Stimulated activated CD4-positive, alpha-beta T cell treated with anti-CD3 and anti-CD28 coated beads, Interleukin-12 subunit alpha, Interleukin-12 subunit beta, amount 100 ng/mL, for 4 hours (primary cell): ENCODE measurements at places on chromosomes 5 and 9.

DNA sequence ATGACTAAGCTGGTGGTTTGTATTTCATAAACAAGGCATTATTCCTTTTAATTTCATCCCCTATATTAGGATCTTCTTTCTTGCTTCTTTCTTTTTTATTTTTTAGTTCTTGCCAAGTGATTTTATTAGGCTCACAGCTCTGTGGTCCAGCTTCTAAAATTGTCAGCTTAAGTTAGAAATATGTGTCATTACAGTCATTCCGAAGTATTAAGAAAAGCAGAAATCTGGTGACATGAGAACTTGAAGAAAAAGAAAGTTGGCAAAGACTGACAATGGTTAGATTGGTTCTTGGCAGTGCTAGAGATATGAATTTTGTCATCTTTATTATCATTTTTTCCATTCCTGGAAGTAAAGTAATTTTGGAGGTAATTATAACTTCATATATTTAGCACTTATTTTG, 166.5 kb upstream of the PRR16 start:
- no peak for DNase-seq

GRCh38 chr9:29078063-29078666, 1504.9 kb upstream of the C9orf72 start:
- no peak for DNase-seq

- no peak for DNase-seq
Observed at GRCh38 chr5:163649514-163649913, 144.1 kb downstream of the MAT2B start.

DNA sequence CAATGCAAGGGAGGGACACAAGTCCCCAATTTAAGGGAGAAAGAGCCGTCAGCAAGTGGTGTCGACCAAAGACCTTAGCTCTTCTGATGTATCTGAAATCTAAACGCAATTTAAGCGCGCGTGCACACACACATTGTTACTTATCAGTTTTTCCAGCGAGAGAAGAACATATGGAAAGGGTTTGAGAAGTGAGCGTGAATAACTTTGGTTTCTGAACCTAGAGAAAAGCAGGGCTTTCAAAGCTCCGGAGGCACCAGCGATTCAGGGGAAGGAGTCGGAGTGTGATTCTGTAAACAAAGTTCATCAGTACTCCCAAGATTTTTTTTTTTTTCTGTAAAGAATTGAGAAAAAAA, 191.8 kb downstream of the MEF2C start:
- no peak for DNase-seq

- no peak for DNase-seq
Observed at GRCh38 chr5:6187501-6187900, 190.8 kb downstream of the MED10 start.

- DNase-seq: no peak
Observed at GRCh38 chr9:121772600-121773285, 121.3 kb downstream of the DAB2IP start.

DNA sequence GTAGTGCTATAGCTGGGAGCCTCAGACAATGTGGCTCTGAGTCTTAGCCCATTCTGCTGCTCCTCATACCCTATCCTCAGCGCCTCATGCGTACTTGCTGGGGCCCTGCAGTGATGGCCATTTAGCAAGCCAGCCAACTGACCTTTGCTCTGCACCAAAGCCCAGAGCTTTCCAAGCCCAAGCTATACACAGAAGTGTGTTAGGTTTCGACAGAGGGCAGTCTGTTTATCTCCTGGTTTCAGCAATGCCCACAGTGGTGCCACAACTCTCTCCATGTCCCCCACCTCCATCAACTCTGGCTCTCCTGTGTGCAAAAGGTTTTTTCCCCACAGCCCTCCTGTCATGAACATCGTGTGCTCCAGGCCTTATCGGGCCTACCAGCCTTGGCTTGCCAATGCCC, 16.9 kb downstream of the GNG10 start:
- DNase-seq: no peak

DNA sequence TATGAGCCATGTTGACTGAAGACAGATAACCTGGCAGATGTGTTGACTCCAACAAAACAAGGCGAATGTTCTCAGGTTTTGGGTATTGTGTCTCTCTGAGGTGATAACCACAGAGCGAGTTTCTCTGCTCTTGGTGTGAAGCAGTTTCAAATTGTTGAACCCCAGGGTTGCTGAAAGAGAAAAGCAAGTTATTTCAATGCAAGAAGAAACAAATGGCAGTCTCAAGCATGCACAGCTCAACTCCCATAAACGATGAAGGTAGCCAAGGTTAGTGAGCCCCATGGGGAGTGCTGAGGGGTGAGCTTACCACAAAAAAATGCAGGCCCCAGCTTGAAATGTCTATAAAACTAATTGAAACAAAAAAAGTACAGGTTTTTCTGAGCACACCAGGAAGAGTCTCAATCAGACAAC, 220.8 kb upstream of the DAPK1 start:
- no peak for DNase-seq

DNA sequence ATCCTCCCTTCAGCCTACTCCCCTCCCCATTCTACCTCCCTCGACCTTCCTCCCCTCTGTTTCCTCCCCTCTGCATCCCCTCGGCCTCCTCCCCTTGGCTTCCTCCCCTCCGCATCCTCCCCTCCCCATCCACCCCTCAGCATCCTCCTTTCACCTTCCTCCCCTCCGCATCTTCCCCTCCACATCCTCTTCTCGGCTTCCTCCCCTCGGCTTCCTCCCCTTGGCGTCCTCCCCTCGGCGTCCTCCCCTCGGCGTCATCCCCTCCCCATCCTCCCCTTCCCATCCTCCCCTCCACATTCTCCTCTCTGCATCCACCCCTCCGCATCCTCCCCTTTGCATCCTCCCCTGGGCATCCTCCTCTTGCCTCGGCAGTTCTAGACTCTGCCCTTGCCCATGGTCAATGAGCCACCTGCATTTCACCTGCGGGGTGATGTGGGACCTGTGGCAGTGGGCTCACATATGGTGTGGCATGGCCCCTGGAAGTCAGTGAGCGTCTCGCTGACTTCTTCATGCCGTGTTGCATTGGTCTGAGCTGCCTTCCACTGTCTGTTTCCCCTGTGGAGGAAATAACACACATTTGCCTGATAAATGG, 113.0 kb downstream of the WNK2 start:
- DNase-seq: no peak

DNA sequence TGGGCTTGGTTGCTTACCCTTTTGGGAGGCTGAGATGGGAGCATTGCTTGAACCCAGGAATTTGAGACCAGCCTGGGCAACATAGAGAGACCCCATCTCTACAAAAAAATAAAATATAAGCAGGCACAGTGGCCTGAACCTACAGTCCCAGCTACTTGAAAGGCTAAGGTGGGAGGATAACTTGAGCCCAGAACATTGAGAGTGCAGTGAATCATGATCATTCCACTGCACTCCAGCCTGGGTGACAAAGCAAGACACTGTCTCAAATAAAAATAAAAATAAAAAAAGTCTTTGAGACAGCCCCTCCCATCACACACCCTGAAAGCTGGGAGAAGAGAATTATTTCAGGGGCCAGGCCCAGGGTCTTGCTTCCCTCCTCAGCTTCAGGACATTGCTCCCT, 251.8 kb downstream of the BRINP1 start:
- DNase-seq: no peak

DNA sequence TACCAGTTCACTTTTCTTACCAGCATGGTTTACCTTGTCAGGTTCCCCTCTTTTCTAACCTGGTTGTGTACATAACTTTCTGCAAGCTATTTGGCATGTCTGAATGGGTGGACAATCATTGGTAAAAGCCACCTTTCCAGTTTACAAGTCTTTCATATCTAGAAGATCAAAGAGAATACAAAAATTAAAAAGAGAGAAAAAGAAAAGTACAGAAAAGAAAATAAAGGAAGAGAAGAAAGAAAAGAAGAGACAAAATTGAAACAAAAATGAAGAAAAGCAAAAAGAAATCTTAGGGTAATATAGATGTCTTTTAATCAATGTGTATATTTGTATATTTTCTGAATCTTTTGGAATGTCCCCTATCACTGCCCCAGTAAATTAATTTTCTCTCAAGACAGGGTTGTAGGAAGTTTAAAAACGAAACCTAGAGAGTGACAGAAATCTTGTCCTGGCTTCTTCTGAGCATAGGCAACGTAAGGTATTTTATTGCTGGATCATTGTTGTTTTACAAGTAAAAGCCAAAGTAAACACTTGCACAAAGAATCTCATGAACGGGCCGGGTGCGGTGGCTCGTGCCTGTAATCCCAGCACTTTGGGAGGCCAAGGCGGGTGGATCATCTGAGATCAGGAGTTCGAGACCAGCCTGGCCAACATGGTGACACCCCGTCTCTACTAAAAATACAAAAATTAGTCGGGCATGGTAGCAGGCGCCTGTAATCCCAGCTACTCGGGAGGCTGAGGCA, 98.7 kb upstream of the IFNE start:
- no peak for DNase-seq

GRCh38 chr5:163619951-163620350, 114.5 kb downstream of the MAT2B start:
- DNase-seq: no peak

DNA sequence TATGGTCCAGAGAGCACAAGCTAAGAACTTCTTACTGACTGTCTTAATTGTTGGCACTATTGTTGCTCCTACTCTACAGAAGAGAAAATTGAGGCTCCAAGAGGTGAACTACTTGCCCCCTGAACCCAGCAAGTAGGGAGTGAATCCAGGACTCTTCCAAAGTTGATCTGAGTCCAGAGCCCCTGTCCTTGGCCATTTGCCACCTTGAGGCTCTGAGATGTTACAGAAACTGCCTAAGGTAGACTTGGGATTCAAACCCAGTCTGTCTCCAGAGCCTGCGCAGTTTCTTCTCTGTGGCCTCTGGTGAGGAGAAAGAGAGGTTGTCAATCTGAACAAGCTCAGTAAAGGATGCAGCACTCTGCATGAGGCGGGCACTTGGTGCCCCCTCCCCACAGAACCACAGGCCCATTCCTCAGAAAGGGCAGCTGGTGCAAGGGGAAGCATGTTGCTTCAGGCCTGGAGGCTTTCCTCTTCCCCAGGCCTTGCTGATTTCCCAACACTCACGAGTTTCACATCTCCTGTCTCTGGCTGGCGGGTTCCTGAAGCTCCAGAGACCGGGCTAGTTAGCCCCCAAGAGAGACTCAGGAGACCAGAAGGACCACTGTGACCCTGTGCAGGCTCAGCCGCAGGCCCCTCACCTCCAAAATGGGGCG, 2.9 kb upstream of the LCP2 start:
- no peak for DNase-seq

DNA sequence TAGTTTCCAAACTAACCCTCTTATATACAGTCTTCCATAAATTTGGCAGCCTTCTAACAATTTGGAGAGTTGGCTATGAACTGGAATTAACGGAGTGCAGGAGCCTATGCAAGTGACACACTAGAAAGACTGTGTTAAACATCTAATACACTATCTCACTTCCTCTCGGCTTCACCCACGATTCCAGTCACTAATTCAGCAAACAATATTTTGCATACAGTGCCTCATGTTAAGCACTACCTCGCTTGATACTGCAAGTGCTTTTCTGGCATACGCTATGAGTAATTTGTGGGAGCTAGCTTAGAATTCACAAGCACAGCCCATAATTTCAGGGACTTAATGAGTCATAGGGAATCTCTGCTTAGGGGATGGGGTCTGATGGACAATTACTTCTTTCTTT, 102.5 kb downstream of the ST8SIA4 start:
- DNase-seq: no peak

- no peak for DNase-seq
Observed at GRCh38 chr9:91580136-91580535, 156.5 kb upstream of the NFIL3 start.

GRCh38 chr9:90720621-90721265, 78.1 kb upstream of the DIRAS2 start:
- DNase-seq: no peak

DNA sequence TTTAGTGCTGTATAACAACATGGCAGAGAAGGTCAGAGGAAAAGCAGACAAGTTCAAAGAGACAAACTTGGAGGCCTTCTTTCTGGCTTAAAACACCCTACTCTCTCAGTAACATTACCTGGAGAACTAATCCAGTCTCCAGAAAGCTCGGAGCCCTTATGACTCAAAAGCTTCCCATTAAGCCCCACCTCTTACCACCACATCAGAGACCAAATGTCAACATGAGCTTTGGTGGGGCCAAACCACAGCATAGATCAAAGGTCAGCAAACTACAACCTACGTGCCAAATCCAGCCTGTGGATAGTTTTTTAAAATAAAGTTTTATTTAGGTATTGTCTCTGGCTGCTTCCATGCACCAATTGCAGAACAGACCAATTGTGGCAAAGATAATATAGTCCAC, 589.9 kb downstream of the DNAH5 start:
- DNase-seq: no peak

GRCh38 chr5:10116594-10116993, 133.1 kb downstream of the ATPSCKMT start:
- DNase-seq: no peak

DNA sequence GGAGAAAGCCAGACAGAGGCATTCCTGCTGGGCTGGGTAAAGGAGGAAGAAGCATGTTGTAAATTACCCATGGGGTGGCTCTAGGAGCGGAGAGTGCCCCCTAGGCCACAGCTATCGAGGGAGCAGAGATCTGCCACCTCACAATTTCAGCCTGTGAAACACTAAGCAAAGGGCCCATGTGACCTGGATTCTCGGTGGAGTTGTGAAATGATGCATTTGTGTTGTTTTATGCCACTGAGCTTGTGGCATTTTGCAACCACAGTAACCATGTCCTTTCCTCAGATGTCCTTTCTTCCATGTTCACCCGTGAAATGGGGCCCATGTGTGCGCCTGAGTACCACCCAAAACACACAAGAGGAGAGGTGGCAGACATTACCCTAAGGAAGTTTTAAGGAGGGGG, 159.3 kb downstream of the SYK start:
- no peak for DNase-seq

DNA sequence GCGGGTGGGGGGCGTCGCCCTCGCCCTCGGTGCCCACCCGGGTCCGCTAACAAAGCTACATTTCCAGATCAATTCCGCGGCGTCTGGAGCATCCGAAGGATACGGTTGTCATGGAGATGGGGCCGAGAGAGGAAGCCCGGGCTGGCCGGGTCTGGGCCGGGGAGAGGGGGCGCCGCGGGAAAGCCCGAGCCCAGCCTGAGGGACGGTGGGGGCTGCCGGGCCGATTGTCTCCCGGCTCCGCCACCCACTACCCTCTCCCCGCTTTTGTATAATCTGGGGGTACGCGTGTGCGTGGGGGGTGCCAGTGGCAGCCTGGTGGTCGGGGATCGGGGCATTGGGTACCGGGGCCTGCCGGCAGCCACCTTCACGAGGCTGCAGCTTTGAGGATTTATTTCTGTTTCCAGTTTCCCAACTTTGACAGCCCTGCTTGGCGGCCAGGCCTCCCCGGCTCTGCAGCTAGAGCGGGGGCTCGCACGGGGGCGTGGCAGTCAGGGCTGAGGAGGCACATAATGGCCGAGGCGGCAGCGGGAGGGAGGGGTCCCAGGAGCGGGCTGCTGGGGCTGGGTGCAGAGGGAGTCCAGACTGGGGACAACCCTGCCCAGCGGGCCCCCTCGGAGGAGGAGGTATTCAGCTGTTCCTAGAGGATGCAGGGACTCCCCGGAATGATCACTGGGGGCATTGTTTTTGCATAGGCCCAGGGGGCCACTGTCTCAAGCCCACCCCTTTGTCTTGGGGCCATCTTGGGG, 626 bp downstream of the PSD2 start:
- DNase-seq: no peak

- no peak for DNase-seq
Observed at GRCh38 chr9:128628471-128629048, 28.1 kb downstream of the DYNC2I2 start.

- no peak for DNase-seq
Observed at GRCh38 chr5:63125862-63126261, 547.2 kb downstream of the LRRC70 start.

- no peak for DNase-seq
Observed at GRCh38 chr5:167478188-167478587, 813.3 kb upstream of the WWC1 start.

- no peak for DNase-seq
Observed at GRCh38 chr9:19026375-19026774, 6.6 kb downstream of the SAXO1 start.
